ENCODE measurements at places on chromosomes 5 and 9.

GRCh38 chr9:33103501-33104281 lies 27.2 kb upstream of the SMU1 start:
- no peak for DNase-seq

GRCh38 chr9:32142074-32142473 lies 242.4 kb upstream of the ACO1 start:
- no peak for DNase-seq

DNA sequence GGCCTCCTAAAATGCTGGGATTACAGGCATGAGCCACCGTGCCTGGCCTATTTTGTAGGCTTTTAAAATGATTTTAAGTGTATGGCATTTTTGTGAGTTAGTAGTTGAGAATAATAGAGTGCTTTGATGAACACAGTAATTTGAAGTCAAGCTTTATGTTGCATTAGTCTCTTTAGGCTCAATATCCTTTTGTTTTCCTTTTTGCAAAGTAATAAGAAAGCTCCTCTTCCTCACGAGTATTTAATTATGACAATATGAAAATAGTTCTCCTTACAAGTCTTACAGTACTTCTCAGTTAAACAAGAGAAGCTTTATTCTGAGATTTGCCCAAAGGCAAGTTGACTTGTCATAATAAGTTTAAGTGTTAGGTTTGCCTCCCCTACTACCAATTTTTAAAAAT lies 69.0 kb downstream of the TJP2 start:
- no peak for DNase-seq

DNA sequence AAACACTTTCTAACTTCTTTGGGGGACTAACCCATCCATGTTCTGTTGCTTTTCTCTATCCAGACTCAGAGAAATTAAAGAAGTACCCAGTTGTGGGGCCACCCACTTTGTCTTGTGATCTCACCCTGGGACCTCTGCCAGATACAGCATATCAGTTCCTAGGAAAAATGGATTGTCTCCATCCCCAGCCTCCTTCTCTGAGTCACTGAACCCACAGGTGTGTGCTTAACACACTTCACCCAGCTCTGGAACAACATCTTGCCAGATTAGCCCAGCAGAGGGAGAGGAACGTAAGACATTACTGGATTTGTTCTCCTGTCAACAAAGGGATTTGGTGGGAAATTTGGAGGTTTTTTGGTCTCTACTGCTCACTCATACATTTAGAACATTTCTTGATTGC lies 19.2 kb downstream of the FAM240B start:
- no peak for DNase-seq

GRCh38 chr5:21644032-21644431 lies 1209.1 kb downstream of the CDH12 start:
- no peak for DNase-seq

- no peak for DNase-seq
Measured at GRCh38 chr9:489198-490197, 274.8 kb downstream of the DOCK8 start.

DNA sequence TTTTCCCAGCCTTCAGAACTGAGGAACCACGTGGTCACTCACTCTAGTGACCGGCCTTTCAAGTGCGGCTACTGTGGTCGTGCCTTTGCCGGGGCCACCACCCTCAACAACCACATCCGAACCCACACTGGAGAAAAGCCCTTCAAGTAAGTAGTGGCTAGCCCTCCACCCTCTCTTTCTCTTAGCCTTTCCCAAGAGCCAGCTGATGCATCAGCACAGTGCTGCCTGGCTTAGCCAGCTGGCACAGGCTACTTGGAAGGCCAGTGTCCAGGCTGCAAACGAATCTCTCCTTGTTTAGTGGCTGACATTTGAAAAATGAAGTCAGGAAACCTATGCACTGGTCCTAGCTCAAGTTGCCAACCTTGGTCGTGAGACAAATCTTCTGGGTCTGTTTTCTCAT lies 91.1 kb downstream of the PRDM6 start:
- no peak for DNase-seq

DNA sequence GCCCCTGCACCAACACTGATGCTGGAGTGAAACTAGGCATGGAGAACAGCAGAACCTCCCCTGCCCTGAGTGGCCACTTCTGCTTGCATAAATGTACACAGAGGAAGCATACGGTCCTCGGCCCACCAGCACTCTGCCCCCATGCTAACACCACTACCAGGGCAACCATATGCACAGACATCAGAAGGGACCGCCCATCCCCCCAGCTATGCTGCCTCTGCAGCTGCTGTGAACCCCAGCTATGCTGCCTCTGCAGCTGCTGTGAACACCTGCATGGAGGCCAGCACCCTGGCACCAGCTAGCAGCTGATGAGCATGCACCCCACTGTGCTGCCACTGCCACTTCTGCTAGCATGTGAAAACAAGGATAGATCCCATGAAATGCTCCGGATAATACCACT lies 250.3 kb downstream of the TUSC1 start:
- no peak for DNase-seq

GRCh38 chr5:141692533-141692888 lies 10.5 kb upstream of the ARAP3 start:
- no peak for DNase-seq

- no peak for DNase-seq
Measured at GRCh38 chr5:1668141-1668721, 131.4 kb downstream of the MRPL36 start.

GRCh38 chr9:72360324-72360723 lies 4.7 kb downstream of the ZFAND5 start:
- no peak for DNase-seq

DNA sequence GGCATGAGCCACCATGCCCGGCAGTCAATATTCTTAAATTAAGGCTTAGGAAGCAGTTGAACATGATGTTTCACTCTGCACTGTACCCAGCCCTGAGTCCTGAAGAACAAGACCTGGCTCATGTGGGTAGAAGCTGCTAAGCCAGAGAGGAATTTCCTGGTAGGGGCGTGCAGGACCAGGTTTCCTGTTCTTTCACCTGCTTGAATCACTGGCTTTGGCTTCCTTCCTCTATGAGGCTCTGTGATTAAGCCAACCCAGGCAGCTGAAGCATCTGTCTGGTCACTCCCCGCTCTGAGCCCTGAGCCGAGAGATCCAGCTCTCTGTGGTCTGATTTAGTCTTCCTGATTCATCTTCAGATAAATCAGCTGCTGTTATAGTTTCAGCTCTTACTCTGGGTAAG lies 29.1 kb downstream of the CFAP77 start:
- no peak for DNase-seq

DNA sequence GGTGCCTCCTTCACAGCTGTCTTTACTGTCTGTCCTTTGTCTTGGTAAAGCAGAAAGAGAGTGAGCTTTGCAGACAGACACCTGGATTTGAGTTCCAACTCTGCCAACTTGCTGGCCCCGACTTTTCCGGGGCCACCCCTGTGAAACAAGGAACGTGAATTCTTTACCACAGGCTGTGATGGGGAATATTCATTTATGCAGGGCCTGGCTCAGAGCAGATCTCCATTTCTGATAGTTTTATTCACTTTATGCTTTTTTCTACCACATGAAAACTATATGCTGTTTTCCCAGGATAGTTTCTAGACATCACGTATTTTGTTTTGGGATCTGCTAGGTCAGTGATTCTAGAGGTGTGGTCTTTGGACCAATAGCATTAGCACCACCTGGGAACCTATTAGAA lies 211.8 kb downstream of the GRIA1 start:
- no peak for DNase-seq

GRCh38 chr5:148875205-148875875 lies 48.9 kb downstream of the ADRB2 start:
- DNase-seq: no peak

- DNase-seq: no peak
Measured at GRCh38 chr9:125763394-125763801, 16.2 kb downstream of the PBX3 start.

- DNase-seq: no peak
Measured at GRCh38 chr9:72332351-72332750, 32.7 kb downstream of the ZFAND5 start.

DNA sequence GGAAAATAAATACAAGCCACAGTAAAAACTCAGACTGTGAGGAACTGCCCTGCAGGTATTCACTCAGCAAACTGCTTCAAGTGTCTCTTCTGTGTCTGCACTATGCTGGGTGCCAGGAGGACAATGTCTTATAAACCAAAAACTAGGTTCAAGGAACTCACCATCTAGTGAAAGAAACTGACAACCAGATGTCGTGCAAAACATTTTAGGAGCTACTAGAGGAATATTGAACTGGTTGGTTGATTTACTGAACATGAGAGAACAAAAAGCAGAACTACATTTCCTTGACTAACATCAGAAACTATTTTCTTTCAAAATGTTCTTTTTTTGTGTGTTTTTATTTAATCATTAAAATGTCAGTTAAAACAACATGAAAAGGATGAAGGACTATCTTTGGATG lies 35.2 kb downstream of the ZNF366 start:
- no peak for DNase-seq
